ENCODE measurements at places on chromosomes 16 and 17.

DNA sequence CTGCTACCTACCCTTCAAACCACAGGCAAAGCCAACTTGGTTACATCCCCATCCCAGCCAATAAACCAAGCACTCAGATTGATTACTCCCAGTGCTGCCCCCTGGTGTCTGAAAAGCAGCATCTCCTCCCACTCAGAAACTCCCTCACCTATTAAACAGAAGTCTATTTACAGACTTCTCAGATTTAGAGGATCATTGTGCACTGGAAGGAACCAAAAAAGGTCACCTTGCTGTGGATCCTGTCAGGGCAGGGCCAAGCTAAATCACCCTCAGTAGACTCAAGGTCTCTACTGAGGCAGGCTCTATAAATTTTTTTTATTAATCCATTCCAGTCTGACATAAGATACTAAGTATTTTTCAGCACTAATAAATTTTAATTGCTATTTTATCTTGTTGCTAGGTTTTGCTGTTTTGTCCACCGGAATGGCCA is 17.6 kb downstream of the HIGD1B start:
- peak; percentile 81 for DNase-seq

- DNase-seq, result peak; percentile 73
These were observed 18.8 kb downstream of the ZNF652 start for GRCh38 chr17:49343273-49343672.

DNA sequence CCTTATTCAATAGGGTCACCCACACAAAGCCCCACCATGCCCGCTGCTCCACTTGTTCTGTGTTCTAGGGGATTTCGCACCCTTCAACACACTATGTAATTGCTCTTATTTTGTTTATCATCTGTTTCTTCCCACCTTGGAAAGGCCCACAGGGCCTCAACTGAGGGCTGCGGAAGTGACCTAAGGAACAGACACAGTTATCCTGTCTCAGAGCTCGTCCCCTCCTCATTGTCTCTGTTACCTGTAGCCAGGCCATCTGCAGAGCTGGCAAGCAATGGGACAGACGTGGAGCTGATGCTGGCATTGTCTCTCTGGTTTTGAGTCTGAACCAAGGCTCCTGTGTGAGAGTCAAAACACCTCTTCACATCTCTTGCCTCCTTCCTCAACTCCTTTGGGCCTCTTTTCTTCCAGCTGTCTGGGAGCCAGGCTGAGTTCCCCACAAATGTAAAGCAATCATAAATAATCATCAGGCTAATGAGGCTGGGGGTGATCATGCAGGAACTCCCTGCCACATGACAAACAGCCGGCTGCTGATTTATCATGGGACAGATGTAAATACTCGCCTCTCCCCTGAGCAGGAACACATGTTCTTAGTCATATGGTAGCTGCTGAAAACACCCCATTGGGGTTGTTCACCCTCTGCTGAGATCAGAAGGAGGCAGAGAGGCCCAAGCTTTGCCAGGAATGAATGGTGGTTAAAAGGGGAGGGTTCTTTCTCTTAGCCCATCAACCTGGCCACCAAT is 71.9 kb downstream of the AXIN2 start:
- DNase-seq, result no peak

DNA sequence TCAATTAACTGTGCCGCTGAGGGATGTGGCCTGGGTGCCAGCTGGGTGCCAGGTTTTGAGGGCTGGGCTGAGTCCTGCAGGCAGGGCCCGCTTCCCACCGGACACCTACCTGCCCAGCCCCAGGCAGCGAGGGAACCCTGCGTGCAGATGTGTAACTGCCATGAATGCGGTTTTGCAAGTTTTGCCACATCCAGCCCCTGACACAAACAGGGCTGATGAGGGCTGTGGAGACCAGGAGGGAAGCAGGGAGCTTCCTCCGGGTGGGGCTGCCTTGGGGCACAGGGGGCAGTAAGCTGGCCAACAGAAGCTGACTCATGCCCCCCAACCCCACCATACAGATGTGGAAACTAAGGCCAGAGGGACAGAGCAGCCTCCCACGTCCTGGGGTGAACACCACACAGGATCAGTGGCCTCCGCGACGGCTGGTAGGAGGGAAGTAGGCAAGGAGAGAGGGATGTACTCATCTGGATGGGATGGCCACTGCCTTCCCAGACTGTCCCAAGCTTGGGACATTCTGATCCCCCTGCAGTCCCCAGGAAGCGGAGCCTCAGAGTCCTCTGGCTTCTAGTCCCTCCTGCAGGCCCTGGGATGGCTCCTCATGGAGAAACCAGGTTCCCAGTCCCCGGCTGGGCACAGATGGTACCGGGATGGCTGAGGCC is 1.6 kb downstream of the UBALD1 start:
- peak; percentile 36 for DNase-seq

DNA sequence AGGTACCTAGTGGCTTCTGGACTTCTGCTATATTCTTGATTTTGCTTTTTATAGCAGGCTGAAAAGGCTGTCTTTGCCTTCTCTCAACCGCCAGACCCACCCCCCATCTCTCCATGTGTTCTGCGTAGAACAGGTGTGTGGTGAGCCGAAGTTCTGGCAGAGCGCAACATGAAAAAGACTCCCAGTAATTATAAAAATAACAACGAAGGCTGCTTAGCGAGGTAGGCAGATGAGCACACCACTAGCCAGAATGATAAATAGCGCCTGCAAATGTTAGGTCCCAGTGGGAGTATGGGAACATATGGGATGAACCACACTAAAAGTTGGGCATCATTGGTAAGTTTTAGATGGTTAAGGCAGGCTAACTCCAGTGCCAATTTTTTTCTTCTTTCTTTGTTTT is 14.0 kb upstream of the RBFOX1 start:
- no peak for DNase-seq

GRCh38 chr17:81460856-81461460 is 51.6 kb downstream of the ACTG1 start:
- DNase-seq, result no peak

DNA sequence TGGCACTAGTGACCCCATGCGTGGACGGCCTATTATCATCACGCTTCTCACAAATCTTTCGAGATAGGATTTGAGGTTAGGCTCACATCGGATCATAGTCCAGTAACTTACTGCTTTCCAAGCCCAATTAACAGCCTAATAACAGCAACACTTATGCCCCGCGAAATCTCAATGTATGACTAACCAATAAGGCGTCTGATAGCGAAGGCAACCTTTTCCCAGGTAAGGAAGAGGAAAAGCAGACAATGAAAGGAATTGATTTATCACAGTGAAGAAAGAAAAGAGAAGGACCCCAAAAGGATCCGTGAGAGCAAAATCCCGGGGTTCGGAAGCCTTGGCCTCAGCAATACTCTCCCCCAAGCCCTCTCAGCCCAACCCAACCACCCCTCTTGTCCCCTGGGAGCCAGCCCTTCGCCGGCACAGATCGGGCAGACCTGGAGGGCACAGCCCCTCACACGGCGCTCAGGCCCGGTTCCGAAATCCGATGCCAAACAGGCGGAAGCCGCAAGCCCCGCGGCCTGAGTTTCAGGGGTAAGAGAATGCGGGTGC is 534 bp downstream of the GPATCH8 start:
- peak; percentile 48 for DNase-seq

DNA sequence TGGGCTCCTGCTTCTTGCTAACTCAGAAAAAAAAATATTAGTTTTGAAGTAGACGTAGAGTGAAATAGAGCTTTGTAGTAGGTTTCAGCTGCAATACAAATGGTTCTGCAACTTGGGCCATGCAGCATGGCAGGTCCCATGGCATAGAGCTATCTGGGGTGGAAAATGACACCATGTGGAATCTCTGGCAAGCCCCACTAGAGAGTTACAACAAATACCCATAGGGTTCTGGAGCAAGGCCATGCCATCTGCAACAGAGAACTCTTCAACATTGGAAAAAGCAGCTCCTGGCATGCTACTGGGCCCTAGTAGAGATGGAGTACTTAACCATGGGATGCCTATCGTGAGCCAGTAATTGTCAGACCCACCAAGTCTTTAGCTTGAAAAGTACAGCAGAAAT is 25.3 kb upstream of the RBBP6 start:
- DNase-seq, result no peak

DNA sequence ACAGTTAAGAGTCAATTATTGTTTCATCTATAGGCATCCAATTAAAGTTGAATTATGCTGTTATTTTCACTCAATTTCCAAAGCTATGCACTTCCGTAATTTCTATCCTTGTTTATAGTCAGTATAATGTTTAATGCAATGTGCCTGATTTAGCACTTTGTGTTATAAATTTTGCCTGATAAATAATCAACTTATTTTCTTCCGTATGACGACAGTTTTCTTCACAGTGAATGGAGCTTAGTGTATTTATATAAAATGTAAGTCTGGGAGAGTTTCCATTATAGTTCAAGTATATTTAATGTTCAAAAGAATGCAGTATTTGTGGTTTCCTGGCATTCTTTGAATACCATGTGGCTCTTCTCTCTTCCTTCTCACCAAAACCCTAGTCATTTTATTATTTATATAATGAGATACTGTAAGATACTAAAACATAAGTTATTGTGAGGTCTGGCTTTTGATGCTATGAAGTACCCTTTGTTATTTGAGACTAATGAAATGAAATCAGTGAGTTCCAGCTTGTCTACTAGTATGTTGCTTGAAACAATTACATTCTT is 240.6 kb downstream of the PRKCA start:
- DNase-seq, result peak; percentile 58

DNA sequence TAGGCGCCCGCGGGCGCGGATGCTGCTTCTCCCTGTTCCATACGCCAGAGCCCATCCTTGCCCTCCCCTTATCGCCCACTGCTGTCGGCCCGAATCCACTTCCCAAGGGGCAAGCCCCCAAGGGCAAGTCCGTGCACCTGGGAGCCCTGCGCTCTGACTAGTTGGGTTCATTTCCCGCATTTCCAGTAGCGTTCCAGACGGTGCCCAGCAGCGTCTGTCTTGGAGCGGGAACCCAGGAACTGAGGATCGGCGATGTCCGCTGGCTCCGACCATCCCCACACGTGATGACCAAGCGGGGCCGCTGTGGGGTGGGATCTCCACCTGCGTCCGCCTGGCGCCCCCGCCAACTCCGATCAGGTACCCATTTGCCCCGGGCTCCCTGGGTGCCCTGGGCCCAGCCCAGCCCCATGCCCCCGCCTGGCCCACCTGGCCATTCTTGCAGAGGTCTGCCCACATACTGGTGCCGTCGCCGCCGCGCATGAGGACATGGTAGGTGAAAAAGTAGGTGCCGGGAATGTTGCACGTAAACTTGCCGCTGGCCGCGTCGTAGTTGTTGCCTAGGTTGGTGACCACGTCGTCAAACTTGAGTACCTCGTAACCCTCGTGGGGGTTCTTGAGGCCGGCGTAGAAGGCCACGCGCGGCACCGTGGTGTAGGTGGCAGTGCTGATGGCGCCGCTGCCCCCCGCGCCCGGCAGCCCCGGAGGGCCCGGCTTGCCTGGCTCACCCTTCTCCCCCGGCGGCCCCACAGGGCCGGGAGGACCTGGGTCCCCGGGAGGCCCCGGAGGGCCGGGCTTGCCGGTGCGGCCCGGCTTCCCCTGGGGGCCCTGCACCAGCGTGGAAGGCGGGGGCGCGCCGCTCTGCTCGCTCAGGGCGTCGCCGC is 837 bp downstream of the C1QL1 start:
- DNase-seq, result no peak

- DNase-seq, result peak; percentile 79
These were observed 29.0 kb upstream of the CLEC3A start for GRCh38 chr16:77993111-77993985.

DNA sequence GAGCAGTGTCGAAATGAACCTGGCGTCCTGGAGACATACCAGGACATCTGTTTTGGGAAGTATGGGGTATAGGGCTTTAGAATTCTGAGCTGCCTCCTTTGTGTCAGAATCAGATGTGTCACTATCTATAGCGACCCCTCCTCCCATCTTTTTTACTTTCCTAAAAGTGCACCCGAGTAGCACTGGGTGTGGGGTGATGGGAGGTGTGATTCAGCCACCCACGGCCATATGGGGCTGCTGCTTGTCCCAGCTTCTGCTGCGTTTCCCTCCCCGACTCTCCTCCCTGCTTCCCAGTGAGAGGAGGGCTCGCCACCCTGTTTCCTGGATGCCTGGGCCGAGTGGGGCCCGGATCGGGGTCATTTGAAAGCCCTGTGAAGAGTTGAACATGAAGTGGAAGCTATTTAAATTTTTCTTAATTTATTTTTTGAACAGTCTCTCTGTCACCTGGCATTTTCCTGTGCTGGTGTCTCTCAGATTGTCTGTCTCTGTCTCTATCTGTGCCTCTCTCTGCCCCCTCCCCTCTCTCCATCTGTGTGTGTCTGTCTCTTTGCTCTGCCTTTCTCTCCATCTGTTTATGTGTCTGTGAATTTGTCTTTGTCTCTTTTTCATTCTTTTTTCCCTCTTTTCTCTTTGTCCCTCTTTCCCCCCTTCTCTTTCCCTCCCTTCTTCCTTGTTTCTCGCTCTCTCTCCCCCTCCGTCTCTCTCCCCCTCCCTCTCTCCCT is 638.8 kb upstream of the EEF2KMT start:
- DNase-seq, result no peak

DNA sequence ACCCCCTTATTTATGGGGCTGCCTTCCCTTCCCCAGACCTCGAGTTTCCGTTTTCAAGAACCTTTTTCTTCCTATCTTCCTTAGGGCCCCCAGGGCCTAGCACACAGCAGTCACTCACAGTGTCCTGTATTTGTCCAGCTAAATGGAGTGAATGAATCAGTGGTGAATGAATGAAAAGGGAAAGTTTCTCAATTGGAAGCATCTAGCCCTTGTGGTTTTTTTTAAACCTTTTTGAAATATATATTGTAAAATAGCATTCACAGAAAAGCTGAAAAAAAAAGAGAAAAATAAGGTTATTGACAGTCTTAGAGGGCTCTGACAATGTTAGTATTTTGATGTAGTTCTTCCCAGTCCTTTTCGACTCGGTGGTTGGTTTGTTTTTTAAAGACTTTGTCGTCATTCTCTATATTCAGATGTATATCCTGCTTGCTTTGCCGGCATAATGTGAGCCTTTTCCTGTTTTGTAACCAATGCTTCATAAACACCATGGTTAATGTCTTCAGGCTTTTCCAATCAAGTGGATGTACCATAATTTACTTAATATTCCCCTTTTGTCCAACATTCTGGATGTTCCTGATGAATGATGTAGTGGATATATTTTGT is 45.3 kb downstream of the RAI1 start:
- no peak for DNase-seq

DNA sequence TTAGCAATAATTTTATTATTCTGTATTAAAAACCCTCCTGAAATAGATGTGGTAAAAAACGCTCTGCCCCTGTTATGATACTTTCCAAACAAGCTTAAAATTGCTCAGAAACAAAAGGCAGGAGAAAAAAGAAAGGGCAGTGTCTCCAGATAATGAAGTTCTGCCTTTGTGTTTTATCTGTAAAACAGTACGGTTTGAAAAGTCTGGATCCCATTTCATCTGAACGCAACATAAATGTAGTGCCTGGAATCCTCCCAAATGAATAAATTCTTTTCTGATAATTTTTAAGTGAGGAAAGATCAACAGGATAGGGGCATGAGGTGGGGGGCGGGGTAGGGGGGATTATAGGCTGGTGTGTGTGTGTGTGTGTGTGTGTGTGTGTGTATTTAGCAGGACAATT is 87.5 kb upstream of the SOX9 start:
- no peak for DNase-seq

GRCh38 chr16:1771188-1771863 is at the start of gene NME3:
Gene NME3 (minus strand): TSS chr16:1771543. CDS start chr16:1771534, 9 bp downstream.
- peak; percentile 85 for DNase-seq

- DNase-seq, result no peak
These were observed 1.4 kb downstream of the LGALS3BP start for GRCh38 chr17:78977997-78978973.

Data from GM23248 (cell line).